Left hindlimb (tissue), 1 donor: ENCODE measurements at places on chromosomes 7 and 10.

GRCh38 chr7:129162732-129163131 lies 18.2 kb downstream of the TSPAN33 start:
- no peak for DNase-seq

DNA sequence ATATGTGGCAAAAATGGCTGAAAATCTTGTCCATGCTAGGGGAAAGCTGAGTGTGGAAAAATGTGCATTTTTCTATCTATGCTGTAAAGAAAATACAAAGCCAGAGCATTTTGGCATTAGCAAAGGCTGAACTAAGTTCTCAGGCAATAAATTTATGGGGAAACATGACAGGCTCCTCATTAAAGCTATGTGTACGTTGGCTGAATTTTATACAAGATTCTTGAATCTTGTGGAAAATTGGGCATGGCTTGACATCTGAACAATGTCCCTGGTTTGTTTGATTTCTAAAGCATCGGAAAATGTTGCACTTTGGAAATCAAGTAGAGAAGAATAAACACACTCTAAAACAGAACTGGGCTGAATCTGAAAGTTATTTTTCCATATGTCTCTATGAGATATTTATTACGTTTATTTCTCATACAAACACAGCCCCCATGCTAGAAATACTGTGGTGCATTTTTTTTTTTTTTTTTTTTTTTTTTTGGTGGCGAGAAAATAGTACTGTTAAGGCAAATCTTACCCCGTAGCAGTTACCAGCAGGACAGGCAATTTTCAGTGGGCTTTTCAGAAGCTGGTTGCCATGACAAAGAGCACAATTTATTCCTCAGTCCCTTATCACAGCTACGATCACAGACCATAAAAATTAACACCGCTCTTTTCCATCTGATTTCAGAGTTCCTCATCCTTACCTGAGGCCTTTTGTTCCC lies 16.9 kb downstream of the CPA1 start:
- DNase-seq, result no peak

DNA sequence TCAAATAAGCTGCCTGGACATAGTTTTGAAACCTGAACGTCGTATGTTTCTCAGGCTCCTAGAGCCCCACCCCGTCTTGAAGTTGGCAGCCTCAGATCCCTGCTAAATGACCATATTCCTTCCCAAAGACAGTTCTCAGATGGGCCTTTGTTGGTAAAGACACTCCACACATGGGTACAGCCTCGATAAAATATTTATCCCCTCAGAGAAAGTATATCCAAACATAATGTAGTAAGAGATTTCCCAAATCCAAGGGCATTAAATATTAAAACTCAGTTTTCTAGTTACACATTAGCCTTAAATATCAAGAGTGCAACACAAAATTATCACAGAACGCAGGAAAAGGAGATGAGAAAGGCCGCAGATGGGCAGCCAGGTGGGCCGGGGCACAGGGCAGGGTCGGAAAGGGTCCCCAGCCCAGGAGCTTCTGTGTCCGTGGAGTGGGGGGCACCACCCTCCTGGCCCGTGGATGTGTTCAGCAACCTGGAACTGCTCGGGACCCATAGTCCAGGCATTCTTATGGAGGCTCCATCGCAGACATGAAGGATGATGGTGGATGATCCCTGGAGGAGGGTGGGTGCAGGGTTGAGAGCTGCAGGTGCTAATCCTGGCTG lies 1.5 kb upstream of the CFAP46 start:
- DNase-seq, result peak; percentile 11

DNA sequence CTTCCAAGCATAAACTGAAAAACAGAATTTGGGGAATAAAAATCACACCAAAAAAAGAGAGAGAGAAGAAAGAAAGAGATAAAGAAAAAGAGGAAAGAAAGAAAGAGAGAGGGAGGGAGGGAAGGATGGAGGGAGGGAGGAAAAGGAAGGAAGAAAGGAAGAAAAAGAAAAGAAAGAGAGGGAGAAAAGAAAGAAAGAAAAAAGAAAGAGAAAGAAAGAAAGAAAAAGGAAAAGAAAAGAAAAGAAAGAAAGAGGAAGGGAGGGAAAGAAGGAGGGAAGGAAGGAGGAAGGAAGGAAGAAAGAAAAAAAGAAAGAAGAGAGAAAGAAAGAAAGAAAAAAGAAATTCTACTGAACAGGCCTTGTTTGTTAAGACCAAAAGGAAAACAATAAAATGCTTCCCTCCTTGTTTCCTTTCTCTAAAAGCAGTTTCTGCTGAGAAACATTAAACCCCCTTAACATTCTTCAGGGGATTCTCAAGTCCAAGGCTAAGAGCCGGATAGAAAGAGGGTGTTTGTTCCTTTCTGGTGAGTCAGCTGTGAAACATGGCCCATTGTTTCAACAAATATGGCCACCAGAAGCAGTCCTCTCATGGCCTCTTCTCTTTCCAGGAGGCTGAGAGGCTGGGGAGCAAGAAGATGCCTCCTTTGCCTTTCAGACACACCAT lies 46.9 kb upstream of the GPAM start:
- DNase-seq, result no peak

DNA sequence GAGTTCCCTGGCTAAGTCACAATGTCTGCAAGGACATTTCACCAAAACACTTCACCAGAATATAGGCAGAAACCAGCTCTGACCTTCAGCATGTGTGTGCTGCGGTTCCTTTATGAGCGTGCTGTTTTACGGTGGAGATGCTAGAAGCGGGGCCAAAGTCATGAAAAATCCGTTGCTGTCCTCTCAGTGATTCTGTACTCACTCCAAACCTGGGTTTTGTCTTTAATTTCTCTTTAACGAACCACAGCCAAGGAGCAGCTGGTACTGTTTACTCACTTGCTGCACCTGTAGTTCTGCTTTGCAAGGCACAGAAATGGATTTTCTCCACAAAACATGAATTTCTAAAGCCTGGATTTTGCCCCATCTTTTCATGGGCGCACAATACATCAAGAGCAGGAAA lies 639.9 kb downstream of the PHTF2 start:
- no peak for DNase-seq

GRCh38 chr10:21975378-21975990 lies 28.0 kb downstream of the DNAJC1 start:
- DNase-seq, result no peak

GRCh38 chr10:132554053-132554990 lies 16.7 kb downstream of the INPP5A start:
- no peak for DNase-seq

DNA sequence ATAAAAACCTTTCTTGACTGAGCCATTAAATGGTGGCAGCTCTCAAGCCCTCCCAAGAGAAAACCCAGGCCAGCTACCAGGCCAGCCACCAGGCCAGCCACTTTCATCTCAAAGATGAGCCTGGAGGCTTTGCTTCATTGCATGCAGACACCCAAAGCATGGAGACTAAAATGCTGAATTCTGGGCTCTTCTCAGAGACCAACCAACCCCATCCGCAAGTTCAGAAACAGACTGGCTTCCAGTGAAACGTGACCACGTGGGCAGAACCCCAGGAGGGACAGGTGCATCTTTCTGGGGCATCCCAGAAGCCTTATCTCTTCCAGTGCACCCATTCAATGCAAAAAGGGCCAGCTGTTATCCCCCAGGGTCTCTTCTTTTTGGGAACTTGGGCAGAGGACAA lies 20.9 kb downstream of the CHST15 start:
- DNase-seq, result no peak

GRCh38 chr10:62981096-62981495 lies 152.0 kb upstream of the NRBF2 start:
- no peak for DNase-seq

GRCh38 chr10:22779331-22780019 lies 65.1 kb upstream of the PIP4K2A start:
- no peak for DNase-seq

GRCh38 chr7:16587790-16588189 lies 57.8 kb downstream of the ANKMY2 start:
- DNase-seq, result peak; percentile 57

DNA sequence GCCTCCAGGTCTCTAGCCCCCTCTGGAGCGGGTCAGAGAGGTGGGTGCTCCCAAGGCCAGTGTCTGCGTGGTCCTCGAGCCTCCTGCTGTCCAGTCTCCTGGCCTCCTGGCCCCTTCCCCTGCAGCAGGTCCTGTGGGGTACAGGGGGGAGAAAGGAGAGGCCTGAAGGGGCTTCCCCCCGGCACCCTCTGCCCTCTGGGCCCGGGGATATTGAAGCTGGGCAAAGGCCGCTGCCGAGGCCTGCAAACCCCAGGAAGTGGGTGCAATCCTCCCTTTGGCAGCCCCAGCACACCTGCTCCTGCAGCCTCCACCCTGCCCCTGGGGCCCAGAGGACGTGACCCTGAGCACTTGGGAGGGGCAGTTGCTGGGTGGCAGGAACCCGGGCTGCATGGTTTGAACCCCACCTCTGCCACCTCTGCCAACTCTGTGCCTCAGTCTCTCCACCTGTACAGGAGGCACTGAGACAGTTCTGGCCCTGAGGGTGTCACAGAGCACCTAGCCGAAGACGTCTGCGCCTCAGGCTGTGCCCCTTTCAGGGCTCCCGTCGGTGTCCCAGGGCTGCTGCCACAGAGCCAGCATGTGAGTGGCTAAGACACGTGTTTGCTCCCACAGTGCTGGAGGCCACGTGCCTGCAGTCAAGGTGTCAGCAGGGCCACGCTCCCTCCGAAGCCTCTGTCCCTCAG lies 59.1 kb upstream of the INPP5A start:
- no peak for DNase-seq

- no peak for DNase-seq
These were observed 2.5 kb downstream of the ZEB1 start for GRCh38 chr10:31321396-31321941.

DNA sequence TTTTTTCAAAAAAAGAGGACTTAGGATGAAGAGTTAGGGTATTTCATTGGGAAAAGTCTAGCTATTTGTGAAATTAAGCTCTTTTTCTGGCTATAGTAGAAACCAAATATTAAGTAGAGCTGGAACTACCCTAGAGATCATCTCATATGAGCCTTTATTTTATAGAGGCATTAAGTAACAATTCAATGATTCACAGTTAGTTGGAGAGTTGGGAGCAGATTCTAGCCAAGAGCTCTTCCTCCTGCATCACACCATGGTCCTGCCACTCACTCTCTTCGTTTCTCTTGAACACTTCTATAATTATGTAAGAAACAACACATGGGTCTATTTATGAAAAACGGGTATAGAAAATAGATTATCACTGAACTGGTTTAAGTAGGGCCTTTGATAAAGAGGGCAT lies 76.1 kb upstream of the ANK3 start:
- no peak for DNase-seq

DNA sequence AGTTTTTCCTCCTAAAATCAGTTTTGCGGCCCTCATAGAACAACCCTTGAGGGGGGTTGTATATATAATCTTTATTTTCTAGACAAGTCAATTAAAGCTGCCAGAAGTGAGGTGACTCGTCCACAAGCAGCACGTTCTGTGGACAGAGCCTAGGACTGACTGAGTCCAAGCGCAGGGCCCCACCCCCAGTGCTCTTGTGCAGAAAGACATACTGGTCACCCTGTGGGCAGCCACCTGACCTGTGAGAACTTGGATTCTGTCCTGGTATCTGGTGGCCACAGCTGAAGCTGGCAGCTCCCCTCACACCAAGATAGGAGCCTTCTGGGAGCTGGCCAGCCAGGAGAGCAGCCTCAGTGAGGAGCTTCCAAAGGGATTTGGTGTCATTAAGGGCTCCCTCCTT lies 89.3 kb downstream of the GRK5 start:
- DNase-seq, result no peak

DNA sequence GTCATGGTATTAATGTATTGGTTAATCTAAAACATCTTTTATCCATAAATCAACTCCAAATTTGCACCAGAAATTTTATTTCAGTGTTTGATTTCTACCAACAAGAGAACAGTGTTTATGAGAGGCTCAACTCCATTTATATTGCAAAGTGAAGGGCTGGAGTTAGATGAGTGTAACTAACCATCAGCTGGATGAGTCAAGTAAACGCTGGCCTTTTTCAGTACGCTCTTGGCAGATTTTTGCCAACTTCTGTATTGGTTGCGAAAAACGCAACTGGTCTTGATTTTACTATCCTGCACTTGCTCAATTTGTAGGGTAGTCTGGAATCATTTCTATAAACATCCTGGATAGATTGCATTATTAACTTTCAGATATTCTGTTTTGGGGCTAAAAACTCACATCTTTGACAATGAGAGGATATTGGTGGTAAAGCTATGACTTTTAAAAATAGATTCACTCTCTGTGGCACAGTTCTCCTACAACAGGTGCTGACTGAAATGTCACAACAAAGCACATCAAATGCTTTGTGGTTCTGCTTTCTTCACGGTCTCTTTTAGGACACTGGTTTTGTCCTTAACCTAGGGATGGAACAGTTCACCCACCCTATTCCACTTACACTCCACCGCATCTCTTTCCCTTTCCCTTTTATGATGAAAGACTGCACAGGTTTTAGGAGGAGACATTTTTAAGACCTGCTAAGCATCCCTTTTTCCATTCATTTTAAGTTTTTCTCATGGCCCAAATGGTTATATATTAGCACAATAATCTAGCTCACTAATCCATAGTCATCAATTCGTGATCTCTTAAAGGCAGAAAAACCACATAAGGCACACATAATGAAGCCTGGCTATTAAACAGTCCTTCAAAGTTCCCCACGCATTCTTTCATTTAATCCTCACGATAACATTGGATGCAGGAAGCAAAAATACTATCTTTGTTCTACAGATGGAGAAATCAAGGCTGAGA lies 12.8 kb downstream of the CACNA2D1 start:
- DNase-seq, result no peak

GRCh38 chr7:39300276-39300675 lies 265.9 kb upstream of the YAE1 start:
- no peak for DNase-seq

GRCh38 chr10:109173121-109173520 lies 750.2 kb downstream of the XPNPEP1 start:
- no peak for DNase-seq

- DNase-seq, result no peak
These were observed 30.0 kb upstream of the TES start for GRCh38 chr7:116180302-116180701.

- DNase-seq, result no peak
These were observed 132.7 kb upstream of the RHOBTB1 start for GRCh38 chr10:61076572-61077114.

DNA sequence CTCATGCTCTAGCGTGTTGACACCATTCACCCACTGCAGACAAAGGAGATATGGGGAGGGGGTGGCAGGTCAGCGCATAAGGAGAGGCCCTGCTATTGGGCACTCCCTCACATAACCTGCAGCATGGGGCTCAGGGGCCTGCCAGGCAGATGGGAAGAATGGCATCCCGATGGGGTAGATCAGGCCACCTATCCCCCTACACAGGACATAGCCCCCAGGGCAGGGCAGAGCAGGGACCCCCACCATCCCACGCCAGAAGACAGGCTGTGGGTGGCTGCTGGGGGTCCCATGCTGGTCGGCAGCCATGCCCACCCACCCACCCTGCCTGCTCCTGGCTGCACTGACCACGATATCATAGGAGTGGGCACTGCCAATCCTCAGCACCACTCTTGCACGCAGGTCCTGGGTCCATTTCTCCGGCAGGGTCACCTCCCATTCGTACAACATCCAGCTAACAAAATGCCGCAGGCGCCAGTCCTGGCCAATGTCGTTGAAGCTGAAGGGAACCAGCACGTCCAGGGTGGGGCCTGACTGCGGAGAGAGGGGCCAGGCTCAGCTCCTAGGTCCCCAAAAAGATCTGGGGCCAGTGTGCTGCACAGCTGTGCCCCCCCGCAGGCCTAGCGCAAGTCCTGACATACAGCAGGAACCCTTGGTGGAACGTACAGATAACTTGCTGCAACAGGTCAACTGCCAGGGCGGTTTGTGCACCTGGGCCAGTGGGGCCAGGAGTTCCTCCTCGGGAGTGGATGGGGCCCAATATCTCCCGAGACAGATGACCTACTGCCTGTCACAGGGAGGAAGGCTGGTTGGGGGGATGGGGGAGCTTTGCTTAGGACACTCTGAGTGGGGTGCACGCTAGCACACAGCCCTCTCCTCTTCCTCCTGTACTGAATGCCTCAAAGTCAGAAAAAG lies 45.9 kb upstream of the ZNF479 start:
- no peak for DNase-seq
